KBM-7 (cell line): ENCODE measurements at places on chromosomes 2 and 18.
A peak's percentile ranks its signal among the peaks of the same experiment; 100 is the strongest.

DNA sequence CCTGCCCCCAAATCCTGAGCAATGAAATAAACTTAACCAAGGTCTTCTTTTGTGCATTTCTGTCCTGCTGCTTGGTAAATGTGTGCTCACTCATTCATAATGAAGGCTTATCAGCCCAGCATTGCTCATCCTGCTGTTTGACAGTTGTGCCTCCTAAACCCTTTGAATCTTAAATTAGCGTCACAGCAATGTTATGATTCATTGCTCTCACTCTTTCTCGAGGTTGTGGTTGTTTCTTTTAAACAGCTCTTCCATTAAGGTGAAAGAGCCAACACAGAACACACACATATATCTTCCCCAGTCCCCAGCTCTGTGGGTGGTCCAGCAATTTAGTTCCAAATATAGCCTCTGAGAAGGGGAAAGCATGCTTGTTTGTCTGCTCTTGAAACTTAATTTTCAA, 84.0 kb downstream of the EVA1A start:
- no peak for DNase-seq

DNA sequence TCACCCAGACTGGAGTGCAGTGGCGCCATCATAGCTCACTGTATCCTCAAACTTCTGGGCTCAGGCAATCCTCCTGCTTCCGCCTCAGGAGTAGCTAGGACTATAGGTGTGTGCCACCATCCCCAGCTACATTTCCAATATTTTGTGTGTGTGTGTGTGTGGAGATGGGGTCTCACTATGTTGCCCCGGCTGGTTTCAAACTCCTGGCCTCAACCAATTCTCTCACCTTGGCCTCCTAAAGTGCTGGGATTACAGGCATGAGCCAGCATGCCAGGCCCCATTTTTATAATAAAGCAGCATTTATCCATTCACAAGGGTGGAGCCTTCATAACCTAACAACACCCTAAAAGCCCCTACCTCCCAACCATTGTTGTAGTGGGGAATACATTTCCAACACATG, 52.5 kb upstream of the DTNB start:
- no peak for DNase-seq

DNA sequence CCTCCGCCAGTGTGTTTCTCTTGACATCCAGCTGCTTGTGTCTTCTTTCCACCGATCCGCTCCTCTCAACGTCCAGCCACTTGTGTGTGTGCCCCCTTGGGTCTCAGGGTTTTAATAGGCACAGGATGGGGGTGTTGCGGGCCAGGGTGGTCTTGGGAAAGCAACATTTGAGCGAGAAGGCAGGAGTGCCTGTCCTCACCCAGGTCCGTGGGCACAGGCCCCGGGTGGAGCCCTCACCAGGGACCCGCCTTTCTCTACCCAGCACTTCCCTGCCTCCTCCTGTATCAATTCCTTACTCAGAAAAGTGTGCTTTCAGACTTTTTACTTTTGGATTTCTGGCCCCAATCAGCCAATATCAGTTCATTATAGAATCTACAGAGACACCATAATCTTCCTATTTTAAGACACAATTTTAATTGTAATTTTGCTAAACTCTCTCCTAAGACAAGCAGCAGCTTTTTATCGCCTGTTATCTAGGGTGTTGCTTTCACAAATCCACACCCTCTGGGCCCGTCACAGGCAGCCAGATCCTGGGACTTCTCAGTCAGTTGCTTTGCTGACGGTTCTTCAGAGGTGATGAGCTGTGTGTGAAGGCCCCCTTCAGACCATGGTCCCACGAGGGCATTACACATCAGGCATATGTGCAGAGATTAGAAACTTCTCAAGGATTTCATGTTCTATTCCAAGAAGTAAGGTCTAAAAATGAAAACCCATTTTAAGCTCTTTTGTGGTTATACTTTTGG, 96.0 kb upstream of the FHL2 start:
- DNase-seq: no peak

GRCh38 chr18:51278045-51278649, 80.7 kb upstream of the MEX3C start:
- peak; percentile 37 for DNase-seq

DNA sequence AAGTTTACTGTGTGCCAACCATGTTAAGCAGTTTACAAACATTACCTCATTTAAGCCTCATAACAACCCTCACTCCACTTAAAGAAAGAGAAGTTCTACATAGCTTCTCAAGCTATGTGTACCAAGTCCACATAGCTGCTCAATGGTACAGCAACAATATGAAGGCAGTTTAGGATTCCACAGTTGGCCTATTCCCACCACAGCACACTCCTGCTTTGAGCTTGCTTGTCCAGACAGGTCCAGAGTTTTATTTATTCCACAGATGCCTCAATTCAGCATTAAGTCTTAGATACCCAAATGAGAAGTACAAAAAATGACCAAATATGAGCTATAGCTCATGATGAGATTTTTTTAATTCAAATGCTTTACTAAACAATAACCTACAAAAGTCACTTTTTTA, 24.8 kb downstream of the NPHP1 start:
- no peak for DNase-seq

DNA sequence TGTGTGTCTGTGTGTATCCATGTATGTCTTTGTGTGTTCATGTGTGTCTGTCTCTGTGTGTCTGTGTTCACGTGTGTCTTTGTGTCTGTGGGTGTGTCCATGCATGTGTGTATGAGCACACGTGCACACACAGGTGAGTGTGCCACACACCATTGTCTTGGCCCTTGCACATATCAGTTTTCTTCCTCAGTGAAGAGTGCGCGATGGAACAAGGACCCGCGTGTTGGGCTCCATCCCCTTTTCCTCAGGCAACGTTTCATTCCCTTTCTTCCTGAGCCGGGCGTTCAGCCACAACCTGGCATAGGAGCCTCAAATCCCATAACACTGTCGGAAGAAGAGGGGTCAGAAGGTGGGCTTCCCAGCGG, 74.3 kb downstream of the PTGR3 start:
- DNase-seq: no peak

GRCh38 chr2:42132966-42133641, 36.0 kb upstream of the EML4 start:
- peak; percentile 97 for DNase-seq

DNA sequence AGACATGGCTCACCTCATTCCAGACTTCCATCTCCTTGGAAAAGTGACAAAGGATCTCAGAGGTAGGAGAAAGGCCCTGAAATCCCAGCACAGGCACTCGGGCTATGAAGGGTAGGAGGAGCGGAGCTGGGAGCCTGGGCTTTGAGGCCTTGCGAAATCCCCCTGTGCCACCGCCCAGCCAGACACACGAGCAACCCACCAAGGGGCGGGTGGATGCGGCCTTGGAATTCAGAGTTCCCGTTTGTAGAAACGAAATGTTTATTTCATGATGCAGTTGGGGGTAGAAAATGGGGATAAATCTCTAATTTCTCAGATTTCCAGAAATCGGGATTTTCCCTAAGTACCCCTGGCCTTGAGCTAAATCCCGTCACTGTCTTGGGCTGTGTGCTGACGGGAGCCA, 177.1 kb upstream of the HDAC4 start:
- no peak for DNase-seq

- DNase-seq: no peak
Measured at GRCh38 chr2:187058198-187058597, 209.2 kb upstream of the ZSWIM2 start.

DNA sequence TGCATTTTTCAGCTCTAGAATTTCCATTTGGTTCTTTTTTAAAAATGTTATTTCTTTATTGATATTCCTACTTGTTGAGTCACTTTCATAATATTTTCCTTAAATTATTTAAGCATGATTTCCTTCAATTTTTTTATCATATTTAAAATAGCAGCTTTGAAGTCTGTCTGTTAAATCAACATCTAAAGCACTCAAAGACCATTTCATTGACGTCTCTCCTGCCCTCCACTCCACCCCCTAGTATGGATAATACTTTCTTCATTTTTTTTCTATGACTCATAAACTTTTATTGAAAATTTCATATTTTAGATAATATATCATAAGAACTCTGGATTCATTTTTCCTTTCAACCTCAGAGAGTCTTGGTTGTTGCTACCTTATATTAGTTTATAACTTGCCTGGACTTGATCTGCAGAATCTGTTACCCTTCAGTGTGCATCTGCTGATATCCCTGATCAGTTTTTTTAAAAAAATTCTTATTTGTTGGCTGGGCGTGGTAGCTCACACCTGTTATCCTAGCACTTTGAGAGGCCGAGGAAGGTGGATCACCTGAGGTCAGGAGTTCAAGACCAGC, 59.0 kb upstream of the ZNF396 start:
- DNase-seq: no peak

GRCh38 chr2:105072039-105072438, 34.2 kb downstream of the MRPS9 start:
- no peak for DNase-seq

- DNase-seq: peak; percentile 75
Measured at GRCh38 chr2:85390941-85391669, 19.1 kb downstream of the CAPG start.

GRCh38 chr2:59425247-59425646, 1128.2 kb downstream of the BCL11A start:
- DNase-seq: no peak

- DNase-seq: peak; percentile 69
Measured at GRCh38 chr2:208363485-208363884, 43.1 kb upstream of the PTH2R start.

GRCh38 chr2:62958206-62958605, 92.4 kb upstream of the OTX1 start:
- DNase-seq: no peak

DNA sequence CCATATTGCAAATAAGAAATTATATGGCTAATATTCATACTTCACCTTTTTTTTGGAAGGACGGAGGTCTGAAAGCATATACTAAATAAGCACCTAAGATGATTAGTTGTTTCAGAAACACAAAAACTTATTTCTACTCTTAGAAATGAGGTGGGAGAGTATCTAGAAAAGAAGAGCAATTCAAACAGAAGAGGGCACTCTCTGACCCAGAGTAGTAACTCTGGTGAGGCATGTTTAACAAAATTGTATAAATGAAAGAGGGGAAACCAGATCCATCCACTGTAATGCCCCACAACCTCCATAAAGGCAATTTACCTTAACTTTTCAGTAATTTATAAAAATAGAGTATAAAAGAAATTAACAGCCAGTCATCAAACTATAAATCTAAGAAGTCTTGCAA, 669.6 kb upstream of the VRK2 start:
- DNase-seq: peak; percentile 55

GRCh38 chr2:86000131-86000937, 105.4 kb downstream of the POLR1A start:
- peak; percentile 71 for DNase-seq

GRCh38 chr2:20165677-20166509, 59.0 kb downstream of the SDC1 start:
- no peak for DNase-seq

- DNase-seq: no peak
Measured at GRCh38 chr2:19111354-19111753, 247.1 kb downstream of the OSR1 start.

GRCh38 chr2:128270672-128271596, 47.7 kb downstream of the HS6ST1 start:
- DNase-seq: no peak

DNA sequence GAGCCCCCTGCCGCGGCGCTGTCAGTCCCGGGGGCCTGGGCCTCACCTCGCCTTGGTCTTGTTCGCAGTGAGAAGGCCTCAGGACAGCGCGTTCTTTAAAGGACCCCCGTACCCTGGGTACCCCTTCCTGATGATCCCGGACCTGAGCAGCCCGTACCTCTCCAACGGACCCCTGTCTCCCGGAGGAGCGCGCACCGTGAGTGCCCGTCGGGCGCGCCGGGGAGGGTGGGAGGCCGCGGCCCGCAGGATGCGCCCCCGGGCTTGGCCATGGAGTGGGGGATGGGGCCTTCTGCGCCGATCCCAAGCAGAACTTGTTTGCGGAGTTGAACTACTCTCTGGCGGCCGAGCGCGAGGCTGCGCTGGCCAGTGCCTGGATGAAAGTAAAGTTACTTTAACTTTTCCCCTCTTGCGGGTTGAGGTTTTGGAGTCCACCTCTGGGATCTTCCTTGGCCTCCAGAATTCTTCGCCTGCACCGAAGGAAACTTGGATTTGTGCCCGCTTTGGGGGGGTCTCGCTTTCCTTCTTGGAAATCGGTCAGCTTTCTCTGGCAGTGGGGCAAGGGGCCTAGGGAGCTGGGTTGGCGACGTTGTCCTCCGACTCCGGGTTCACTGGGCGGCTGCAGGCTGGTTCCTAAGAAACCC, 1.2 kb downstream of the TCF7L1 start:
- peak; percentile 8 for DNase-seq

DNA sequence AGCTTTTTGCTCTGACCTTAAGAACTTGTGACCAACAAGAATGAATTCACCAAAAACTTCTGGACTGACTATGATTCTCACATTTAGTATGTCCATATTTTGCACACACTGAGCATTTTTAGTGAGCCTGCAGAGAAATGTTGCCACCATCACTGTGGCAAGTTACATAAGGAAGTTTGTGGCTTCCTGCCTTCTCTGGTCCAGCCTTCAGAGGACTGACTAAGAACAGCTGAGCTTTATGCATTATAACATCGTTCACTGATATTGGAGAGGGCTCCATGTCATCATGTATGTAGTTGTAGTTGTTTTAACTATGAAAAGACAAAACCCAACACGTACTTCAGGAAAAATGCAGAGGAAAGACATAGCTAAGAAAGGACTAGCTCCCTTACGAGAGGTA, 218.0 kb upstream of the CRIM1 start:
- DNase-seq: no peak

DNA sequence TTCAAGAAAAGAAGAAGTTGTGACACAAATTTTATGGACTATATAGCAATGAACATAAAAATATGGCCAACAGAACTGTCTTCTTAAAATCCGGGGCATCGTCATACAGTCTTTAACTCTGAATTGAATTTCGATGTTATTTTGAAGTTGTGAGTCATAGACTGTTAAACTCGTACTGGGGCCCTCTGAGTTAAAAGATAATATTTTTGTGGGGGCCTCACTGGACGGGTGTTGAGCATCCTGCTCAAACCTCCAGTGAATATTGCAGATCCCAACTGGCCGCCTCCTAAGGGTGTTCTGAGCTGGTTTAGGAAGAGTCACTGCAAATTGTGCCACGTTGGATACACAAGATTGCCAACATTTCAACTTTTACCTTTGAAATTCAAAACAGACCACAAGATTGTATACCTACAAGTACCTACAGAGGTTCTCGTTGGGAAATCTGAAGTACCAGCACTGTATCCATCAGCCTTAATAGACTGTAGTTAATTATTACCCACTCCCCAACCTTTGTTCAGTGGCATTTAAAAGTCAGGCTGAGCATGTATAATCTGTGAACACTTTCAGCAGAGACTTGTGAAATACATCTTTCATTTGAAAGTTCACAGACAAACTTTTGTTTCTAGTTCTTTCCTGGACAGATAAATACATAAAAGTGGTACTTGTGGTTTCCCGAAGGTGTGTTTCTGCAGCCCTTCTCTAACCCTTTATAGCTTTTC, 27.8 kb downstream of the KLHL23 start:
- no peak for DNase-seq

- DNase-seq: peak; percentile 89
Measured at GRCh38 chr2:237669628-237670392, 42.4 kb downstream of the LRRFIP1 start.

GRCh38 chr2:97819754-97820153, 106.4 kb downstream of the ZAP70 start:
- DNase-seq: no peak
